Amniotic epithelial cell (primary cell): ENCODE measurements at places on chromosomes 7 and 10.

DNA sequence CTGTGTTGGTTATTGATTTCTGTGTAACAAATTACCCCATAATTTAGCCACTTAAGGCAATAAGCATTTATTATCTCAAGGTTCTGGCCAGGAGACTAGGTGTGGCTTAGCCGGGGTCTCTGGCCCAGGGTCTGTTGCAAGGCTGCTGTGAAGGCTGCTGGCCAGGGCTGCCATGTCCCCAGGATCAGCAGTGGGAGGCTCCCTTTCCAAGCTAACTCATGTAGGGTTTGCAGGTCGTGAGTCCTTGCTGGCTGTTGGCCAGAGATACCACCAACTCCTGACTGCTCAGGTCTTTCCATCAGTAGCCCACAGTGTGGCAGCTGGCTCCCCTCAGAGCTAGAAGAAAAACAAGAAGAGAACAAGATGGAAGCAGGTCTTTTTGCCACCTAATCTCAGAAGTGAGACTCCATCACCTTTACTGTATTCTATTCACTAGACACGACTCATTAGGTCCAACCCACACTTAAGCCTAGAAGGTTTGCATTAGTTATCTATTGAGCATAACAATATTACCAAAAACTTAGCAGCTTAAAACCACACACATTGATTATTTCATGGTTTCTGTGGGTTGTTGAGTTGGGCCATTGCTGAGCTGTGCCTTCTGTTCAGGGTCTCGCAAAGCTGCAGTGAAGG is 185.6 kb downstream of the PFKFB3 start:
- DNase-seq = no peak

GRCh38 chr7:130699686-130700085 is 13.3 kb upstream of the TSGA13 start:
- DNase-seq = peak; percentile 8

DNA sequence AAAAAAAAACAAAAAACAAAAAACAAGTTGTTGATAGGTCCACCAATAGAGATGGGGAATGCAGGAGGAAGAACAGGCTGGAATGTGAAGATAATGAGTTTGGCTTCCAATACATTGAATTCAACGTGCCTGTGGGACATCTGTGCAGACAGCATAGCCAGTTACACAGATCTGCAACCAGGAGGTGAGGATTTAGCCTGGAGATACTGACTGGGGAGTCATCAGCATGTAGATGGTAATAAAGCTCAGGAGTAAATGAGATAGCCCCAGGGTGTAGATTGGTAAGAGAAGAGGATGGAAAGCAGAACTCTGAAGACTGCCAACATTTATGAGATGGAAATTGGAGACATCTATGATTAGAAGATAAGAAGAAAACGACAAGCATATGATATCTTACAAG is 4.7 kb upstream of the TRIM8 start:
- DNase-seq = no peak

DNA sequence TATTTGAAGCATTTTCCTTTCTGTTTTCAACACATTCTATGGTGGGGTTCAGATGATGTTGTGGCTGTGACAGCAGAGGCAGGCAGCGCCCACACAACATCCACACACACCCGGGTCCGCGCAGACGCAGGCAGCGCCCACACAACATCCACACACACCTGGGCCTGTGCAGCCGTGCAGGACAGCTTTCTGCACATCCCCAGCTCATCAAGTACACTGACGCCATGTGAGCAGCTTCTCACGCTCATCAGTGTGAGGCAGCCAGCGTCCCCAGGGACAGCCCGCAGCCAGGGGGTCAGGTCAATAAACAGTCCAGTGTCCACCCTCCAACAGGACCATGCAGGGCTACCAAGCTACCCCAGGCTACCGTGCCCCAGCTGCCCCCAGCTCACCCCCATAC is 272.8 kb upstream of the TCERG1L start:
- no peak for DNase-seq

- DNase-seq = no peak
These were observed 147.4 kb downstream of the CYP26A1 start for GRCh38 chr10:93221171-93221496.

DNA sequence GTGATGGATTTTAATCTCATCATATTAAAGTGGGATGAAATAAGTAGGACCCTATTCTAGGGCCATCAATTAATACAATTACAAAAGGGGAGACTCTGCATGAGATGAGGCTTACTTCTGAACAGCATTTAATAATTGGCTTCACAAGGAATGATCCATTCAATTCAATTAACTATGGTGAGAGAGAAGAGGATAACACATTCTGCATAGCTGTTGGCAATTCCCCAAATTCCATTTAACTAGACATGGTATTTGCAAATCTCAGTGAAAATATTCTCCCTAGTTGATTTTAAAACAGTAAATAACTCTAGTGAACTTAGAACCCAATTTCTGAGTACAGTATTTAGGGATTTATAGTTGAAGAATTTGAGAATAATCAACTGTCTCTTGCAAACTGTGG is 145.3 kb downstream of the NOC3L start:
- DNase-seq = no peak

GRCh38 chr10:72612203-72612826 is 13.6 kb downstream of the MICU1 start:
- no peak for DNase-seq

DNA sequence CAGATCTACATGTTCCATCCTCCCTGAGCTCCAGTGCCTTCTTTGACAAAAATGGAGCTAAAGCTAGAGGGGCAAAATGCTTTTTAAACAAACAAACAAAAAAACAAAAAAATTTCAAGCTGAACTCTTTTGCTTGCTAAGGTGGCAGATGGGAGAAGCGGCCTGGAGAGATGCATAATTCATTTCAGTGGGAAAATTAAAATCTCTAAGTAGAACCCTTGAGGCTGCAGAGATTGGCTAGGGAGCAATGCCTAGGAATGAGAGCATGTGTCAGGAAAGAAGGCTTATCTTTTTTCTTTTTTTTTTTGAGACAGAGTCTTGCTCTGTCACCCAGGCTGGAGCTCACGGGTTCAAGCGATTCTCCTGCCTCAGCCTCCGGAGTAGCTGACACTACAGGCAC is 46.4 kb upstream of the SAMD8 start:
- no peak for DNase-seq

GRCh38 chr7:151687523-151688235 is 168.0 kb upstream of the RHEB start:
- DNase-seq = peak; percentile 96

DNA sequence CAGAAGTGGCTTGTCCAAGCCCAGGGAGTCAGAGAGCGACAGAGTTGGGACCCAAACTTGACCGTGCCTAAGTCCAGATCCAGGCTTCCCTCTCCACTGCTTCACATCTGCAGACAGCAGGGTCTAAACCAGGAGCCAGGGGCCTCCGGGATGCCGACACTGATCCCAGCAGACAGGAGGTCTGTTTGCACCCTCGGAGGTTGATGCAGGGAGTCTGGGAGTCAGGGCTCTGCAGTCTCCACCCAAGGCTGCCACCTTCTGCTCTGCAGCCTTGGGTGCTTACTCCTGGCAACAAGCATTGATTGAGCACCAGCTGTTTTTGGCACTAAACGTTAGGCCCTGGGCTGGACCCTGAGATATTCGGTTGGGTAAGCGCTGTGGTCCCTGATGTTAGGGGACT is 21.0 kb downstream of the ELFN1 start:
- no peak for DNase-seq
